Ascending aorta (tissue), 2 donors: ENCODE measurements at places on chromosomes 7 and 10. TPM values are rescaled to one million over a fixed set of nuclear protein-coding genes. Genes with fewer than 3 reads are reported as not detected.
A peak's percentile ranks its signal among the peaks of the same experiment; 100 is the strongest.

- H3K4me3 ChIP-seq = no peak overlapping the region
- H3K36me3 ChIP-seq = peaks cover 56% of the 10 kb centered on the region
- H3K4me1 ChIP-seq = peaks cover 41% of the 10 kb centered on the region
- no peaks in the 10 kb centered on the region for H3K27me3 ChIP-seq
- peak overlapping the region; percentile 92 for H3K27ac ChIP-seq
- no peak for DNase-seq
Measured at GRCh38 chr10:80159166-80159873, 26.8 kb downstream of the PLAC9 start.

GRCh38 chr10:132248455-132249225, 59.1 kb downstream of the STK32C start:
- no peaks in the 10 kb centered on the region for H3K36me3 ChIP-seq
- no peak overlapping the region for H3K27ac ChIP-seq
- H3K4me3 ChIP-seq = no peak overlapping the region
- H3K4me1 ChIP-seq = no peaks in the 10 kb centered on the region

DNA sequence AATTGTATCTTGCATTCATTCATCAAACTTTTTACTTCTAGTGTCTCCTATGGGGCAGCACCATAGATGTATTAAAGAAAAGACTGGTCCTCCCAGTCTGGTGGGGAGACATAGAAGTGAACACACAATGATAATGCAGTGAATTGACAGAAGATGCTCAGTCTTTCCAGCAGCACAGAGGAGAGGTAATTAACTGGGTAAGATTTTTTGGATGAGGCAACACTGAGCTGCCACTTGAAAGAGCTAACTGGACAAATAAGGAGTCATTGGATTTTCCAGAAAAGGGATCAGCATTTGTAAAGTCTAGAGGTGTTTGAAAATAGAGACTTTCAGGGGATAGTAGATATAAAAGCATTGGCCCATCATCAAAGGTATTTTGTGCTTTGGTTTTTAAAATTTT, 7.2 kb upstream of the ITPRIP start:
- H3K36me3 ChIP-seq = no peaks in the 10 kb centered on the region
- no peaks in the 10 kb centered on the region for H3K4me1 ChIP-seq
- H3K27me3 ChIP-seq = no peaks in the 10 kb centered on the region
- no peak overlapping the region for H3K27ac ChIP-seq
- no peak overlapping the region for H3K4me3 ChIP-seq

GRCh38 chr10:76025124-76025477, 593.7 kb downstream of the LRMDA start:
- no peak overlapping the region for H3K27ac ChIP-seq
- no peak overlapping the region for H3K4me3 ChIP-seq
- H3K4me1 ChIP-seq = no peaks in the 10 kb centered on the region
- no peaks in the 10 kb centered on the region for H3K27me3 ChIP-seq

DNA sequence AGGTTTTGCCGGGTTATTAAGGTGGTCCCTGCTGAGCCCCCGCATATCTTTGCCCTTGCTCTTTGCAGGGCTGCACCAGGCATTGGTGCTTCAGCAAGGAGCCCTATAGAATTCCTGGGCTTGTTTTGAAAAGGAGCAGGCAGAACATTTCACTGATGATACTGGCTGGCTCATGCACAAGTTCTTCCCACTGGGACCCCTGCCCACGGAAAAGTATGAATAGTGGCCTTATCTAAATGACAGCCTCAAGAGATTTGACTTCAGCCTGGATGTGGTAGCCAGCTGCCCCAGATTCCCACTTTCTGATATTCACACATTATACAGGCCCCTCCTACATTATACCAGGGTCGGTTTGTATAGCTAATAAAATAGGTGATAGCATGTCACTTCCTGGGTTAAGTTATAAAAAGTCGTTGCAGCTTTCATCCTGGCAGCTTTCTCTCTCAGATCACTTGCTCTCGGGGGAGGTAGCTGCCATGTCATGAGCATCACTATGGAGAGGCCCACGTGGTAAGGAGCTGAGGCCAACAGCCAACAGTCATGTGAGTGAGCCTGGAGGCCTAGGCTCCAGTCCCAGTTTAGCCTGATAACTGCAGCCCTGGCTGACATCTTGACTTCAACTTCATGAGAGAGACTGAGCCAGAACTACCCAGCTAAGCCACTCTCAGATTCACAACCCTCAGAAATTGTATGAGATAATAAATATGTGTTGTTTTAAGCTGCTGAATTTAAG, 16.8 kb upstream of the CRTAC1 start:
- no peaks in the 10 kb centered on the region for H3K4me1 ChIP-seq
- no peaks in the 10 kb centered on the region for H3K27me3 ChIP-seq
- no peak overlapping the region for H3K27ac ChIP-seq
- no peaks in the 10 kb centered on the region for H3K36me3 ChIP-seq

GRCh38 chr7:69517985-69518704, 80.1 kb upstream of the AUTS2 start:
- H3K27me3 ChIP-seq = no peaks in the 10 kb centered on the region
- no peaks in the 10 kb centered on the region for H3K36me3 ChIP-seq
- DNase-seq = no peak
- no peak overlapping the region for H3K4me3 ChIP-seq
- H3K4me1 ChIP-seq = no peaks in the 10 kb centered on the region

GRCh38 chr7:106962751-106963150, 81.8 kb upstream of the PRKAR2B start:
- H3K4me3 ChIP-seq = no peak overlapping the region
- no peaks in the 10 kb centered on the region for H3K4me1 ChIP-seq
- no peak overlapping the region for H3K27ac ChIP-seq
- no peaks in the 10 kb centered on the region for H3K27me3 ChIP-seq
- no peak for DNase-seq
- no peaks in the 10 kb centered on the region for H3K36me3 ChIP-seq

- H3K27me3 ChIP-seq = no peaks in the 10 kb centered on the region
- no peaks in the 10 kb centered on the region for H3K36me3 ChIP-seq
- no peak for DNase-seq
- no peak overlapping the region for H3K27ac ChIP-seq
Measured at GRCh38 chr7:74443543-74444247, 10.0 kb upstream of the GTF2IRD1 start.

GRCh38 chr7:55179931-55180682, 161.3 kb downstream of the EGFR start:
- no peak overlapping the region for H3K27ac ChIP-seq
- DNase-seq = no peak
- H3K27me3 ChIP-seq = no peaks in the 10 kb centered on the region
- peaks cover 48% of the 10 kb centered on the region for H3K36me3 ChIP-seq
- peaks cover 21% of the 10 kb centered on the region for H3K4me1 ChIP-seq

GRCh38 chr10:77430530-77430929, 207.1 kb downstream of the KCNMA1 start:
- no peaks in the 10 kb centered on the region for H3K36me3 ChIP-seq
- H3K27me3 ChIP-seq = no peaks in the 10 kb centered on the region
- no peak for DNase-seq
- peaks cover 21% of the 10 kb centered on the region for H3K4me1 ChIP-seq

- no peak for DNase-seq
- H3K4me1 ChIP-seq = peaks cover 12% of the 10 kb centered on the region
- H3K27ac ChIP-seq = no peak overlapping the region
- no peaks in the 10 kb centered on the region for H3K36me3 ChIP-seq
Measured at GRCh38 chr10:93058139-93058538, 2.5 kb upstream of the CYP26C1 start.

DNA sequence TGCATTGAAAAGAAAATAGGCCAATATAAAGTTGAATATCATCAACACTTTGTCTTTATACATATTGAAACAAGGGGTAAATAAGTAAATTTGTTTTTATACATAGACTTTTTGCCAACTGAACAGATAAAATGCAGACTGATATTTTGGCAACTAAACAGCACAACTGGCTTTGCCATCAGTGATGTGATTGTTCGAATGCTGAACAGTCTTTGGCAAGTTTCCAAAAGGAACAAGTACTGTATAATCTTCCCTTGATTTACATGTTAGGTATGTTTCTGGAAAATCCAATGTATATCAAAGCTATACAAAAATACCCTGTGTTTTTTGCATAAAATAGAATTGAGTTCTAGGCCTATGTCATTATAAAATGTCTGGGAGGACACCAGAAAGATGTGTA, 18.2 kb upstream of the ANKRD1 start:
- H3K27me3 ChIP-seq = no peaks in the 10 kb centered on the region
- no peaks in the 10 kb centered on the region for H3K4me1 ChIP-seq
- no peak overlapping the region for H3K27ac ChIP-seq
- DNase-seq = no peak
- H3K4me3 ChIP-seq = no peak overlapping the region
- no peaks in the 10 kb centered on the region for H3K36me3 ChIP-seq

- no peak for DNase-seq
- H3K4me3 ChIP-seq = no peak overlapping the region
Measured at GRCh38 chr10:127303105-127303504, 106.7 kb upstream of the INSYN2A start.

GRCh38 chr7:141551094-141551781, at the start of gene AGK:
AGK (plus strand) TSS chr7:141551410; CDS start chr7:141555467, 4,057 bp downstream.
- H3K27ac ChIP-seq = peak within 1 kb of the TSS; percentile 63
- no peaks in the 10 kb centered on the region for H3K27me3 ChIP-seq
- peak within 1 kb of the TSS; percentile 91 for H3K4me3 ChIP-seq
- H3K36me3 ChIP-seq = no peaks in the 10 kb centered on the region
- DNase-seq = peak; percentile 73
- H3K4me1 ChIP-seq = peaks cover 6% of the 10 kb centered on the region

DNA sequence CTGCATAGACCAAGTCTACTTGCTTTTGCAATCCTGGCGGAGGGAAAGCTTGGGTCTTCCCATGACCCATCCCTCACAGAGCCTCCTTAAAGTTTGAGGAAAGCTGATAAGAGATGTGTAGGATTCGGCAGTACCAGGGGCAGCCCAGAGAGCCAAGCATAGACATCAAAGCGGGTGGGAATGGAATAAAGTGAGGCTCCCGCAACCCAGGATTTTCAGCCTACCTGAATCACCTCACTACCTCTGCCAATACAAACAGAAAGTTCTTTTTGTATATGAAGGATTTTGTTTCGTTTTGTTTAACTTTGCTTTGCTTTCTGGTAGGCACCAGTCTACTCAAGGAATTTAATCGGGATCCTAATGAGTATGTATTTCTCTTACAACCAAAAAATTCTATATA, 451.7 kb downstream of the PLXNA4 start:
- H3K27me3 ChIP-seq = no peaks in the 10 kb centered on the region
- H3K27ac ChIP-seq = no peak overlapping the region
- DNase-seq = no peak
- H3K4me1 ChIP-seq = no peaks in the 10 kb centered on the region
- H3K4me3 ChIP-seq = no peak overlapping the region

- DNase-seq = no peak
- no peaks in the 10 kb centered on the region for H3K27me3 ChIP-seq
- H3K4me1 ChIP-seq = no peaks in the 10 kb centered on the region
- H3K4me3 ChIP-seq = no peak overlapping the region
- no peaks in the 10 kb centered on the region for H3K36me3 ChIP-seq
Measured at GRCh38 chr10:124211921-124212320, 118.5 kb upstream of the CHST15 start.

DNA sequence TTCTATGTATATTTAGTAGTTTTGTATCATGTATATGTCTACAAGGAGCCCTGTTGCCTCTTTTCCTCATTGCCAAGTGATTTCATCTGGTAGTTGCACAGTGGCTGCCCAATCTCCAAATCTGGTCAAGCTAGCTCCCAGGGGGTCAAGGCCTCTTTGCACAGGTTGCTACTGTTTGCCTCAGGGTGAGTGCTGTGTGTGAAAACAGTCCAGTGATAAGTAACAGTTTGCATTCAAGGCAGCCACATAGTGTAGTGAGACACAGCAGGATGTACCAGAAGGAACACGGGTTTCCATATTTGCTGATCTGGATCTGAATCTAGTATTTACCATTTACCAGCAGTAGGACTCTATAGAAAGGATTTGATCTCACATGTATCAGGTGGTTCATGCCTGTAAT, 13.3 kb upstream of the EPC1 start:
- DNase-seq = no peak
- no peaks in the 10 kb centered on the region for H3K27me3 ChIP-seq
- H3K4me3 ChIP-seq = no peak overlapping the region
- H3K36me3 ChIP-seq = no peaks in the 10 kb centered on the region
- peaks cover 2% of the 10 kb centered on the region for H3K4me1 ChIP-seq

GRCh38 chr10:21728618-21729017, 194.6 kb downstream of the MLLT10 start:
- H3K4me1 ChIP-seq = peaks cover 9% of the 10 kb centered on the region
- H3K27ac ChIP-seq = no peak overlapping the region
- H3K4me3 ChIP-seq = no peak overlapping the region
- H3K27me3 ChIP-seq = no peaks in the 10 kb centered on the region

- H3K27me3 ChIP-seq = no peaks in the 10 kb centered on the region
- H3K4me1 ChIP-seq = peaks cover 8% of the 10 kb centered on the region
- H3K4me3 ChIP-seq = no peak overlapping the region
Measured at GRCh38 chr10:132311338-132311939, 3.7 kb upstream of the STK32C start.

Gene PRLHR
- not detected for total RNA-seq

Gene TSPAN12
- 28.9 TPM for total RNA-seq

Gene INSIG1
- 18.0 TPM for total RNA-seq

Gene LAMB1
- 198 TPM for total RNA-seq

Gene TDRD1
- total RNA-seq = 0.53 TPM

Gene ZNF365
- total RNA-seq = not detected
